Stimulated activated CD8-positive, alpha-beta memory T cell treated with anti-CD3 and anti-CD28 coated beads, Interleukin-15, amount 100 ng/mL, for 1 hour (primary cell): ENCODE measurements at places on chromosomes 7 and 10.

DNA sequence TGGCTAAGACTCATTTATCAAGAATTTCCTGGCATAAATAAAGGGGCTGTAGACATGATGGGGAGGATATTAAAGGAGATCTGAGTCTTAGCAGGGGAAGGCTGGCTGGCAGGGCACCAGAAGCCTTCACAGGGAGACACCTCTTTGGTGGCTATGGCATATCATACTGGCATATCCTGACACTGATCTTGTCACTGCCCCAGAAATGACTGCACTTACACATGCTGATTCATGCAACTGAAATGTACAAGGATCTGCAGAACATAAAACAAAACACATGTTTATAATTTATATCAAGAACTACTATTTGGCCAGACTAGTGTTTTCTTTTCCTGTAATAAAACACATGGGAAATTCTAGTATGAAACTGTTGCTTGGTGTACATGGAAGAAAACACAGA lies 5.5 kb upstream of the LIPN start:
- DNase-seq = no peak

- no peak for DNase-seq
Observed at GRCh38 chr7:43509906-43510305, 73.0 kb upstream of the STK17A start.

- DNase-seq = no peak
Observed at GRCh38 chr10:94370501-94370900, 7.8 kb upstream of the NOC3L start.

- peak; percentile 35 for DNase-seq
Observed at GRCh38 chr10:97759158-97759887, 12.5 kb downstream of the SFRP5 start.

DNA sequence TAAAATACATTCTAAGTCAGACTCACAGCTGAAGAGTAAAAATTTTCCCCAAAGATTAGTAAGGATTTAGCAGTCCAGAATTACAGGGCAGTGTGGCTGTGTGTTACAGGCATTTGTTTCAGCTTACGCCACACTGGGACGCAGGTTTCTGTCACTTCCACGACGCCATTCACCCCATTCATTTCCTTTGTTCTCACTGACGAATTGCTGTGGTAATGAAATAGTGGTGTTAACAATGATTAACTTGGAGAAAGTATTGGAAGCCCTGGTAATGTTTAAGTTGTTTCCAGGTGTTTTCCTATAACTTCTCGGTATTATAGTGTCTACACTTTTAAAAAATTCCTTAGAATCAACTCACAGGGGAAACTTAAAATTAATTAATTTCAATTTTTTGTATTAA lies 370.9 kb downstream of the SH2D4B start:
- no peak for DNase-seq

- no peak for DNase-seq
Observed at GRCh38 chr7:106749165-106749564, 88.2 kb upstream of the CCDC71L start.

DNA sequence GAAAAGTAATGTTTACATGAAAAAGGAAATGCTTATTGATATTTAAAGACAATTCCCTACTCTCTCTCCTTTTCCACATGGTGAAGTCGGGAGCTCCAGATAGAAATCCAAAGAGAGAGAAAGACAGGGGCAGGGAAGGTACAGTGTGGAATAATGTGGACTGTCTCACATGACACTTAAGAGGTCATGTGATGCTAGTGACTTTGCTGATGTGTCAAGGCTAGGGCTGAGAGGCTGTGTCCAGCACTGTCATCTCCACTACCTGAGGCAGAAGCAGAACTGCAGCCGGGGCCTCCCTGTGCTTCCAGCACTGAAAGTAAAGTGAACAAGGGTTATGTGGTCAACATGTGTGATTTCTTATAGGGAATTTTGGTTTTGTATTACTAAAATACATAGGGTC lies 26.0 kb downstream of the NRG3 start:
- no peak for DNase-seq

DNA sequence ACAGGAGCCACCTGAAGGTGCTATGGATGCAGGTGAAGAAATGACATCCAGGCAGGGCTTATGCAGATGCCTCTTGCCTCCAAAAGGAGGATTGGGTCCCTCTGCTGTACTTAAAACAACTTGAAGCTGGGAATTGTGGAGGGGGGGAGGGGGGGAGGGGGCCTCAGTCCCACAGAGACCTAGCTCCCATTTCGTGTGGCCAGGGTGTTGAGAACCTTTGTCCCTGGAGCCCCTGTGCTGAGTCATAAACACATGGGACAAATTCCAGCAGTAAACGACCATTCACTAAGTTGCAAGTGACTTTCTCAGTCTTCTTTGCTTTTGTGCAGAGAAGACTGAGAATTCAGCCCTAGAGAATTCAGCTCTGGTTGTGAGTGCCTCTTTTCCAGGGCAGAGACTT lies 96.5 kb upstream of the PODXL start:
- DNase-seq = no peak

GRCh38 chr7:66627151-66627681 lies 1.5 kb upstream of the KCTD7 start:
- no peak for DNase-seq

GRCh38 chr10:110151467-110151866 lies 55.9 kb upstream of the MXI1 start:
- no peak for DNase-seq

DNA sequence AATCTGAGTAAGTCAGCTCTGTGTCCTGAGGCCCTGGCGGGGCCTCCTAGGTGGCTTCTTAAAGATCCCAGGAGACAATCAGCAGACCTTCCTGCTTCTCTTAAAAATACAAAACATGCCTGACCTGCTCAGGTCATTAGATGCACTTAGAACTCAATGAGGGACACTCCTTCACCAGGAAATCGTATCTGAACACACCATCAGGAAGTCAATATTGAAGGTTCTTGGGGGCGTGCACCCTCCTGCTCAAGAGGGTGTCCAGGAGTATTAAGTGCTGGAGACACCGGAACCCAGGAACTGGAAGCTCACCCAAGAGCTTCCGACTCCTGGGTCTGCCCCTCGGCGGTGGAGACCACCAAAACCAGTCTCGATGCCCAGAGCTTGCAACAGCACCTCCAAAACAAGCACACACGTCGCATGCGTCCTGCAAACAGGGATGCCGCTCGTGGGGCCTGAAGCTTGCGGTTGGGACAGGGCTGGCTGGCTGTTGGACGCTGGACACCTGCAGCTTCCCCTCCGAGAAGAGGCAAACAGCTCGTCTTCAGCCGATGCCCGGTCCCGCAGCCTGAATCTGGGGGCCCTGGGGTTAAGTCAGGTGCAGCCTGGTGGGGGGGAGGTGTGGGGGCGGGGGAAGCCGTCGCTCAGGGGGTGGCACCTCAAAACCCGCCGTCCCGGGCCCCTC lies 803 bp downstream of the RAPGEF5 start:
- no peak for DNase-seq

DNA sequence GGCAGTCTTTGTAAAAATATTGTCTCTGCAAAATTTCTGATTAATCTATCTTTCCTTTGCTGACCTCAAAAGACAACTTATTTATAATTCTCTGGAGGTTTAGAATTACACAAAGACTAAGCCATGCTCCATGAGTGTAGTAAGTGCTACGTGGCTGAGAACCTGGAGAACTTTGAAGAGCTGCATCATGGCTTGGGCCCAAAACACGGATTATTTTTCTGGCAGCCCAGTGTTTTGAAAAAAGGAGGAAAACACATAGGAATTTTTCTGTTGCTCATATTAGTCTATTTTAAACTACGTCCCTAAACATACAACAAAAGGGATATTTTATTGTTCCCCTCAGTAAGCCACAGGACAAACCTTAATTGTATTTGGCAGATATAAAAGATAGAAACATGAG lies 360.7 kb upstream of the MYO3A start:
- DNase-seq = no peak

DNA sequence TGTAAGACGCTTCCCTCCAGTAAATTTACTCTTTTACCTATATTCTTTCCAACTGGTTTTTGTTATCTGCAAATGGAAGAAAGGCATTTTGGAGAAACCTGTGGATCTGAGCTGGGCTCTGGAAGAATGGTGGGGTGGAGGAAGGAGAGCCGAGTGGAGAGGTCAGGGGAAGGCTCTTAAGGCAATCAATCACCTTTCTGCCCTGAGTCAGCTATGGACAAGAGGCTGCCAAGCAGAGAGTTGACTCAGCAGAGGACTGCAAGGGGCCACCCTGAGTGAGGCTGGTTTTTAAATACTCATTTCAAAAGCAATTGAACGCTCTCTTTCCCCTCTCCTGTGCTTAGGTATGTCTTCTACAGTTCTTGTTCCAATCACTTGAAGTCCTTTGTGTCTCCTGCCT lies 81.8 kb downstream of the SPAG6 start:
- DNase-seq = no peak

- DNase-seq = no peak
Observed at GRCh38 chr10:32411797-32412498, 34.0 kb upstream of the CCDC7 start.

- no peak for DNase-seq
Observed at GRCh38 chr7:40880581-40880980, 745.8 kb downstream of the SUGCT start.

GRCh38 chr7:157267516-157267915 lies 69.3 kb upstream of the DNAJB6 start:
- no peak for DNase-seq

GRCh38 chr7:17255926-17256325 lies 42.5 kb upstream of the AHR start:
- DNase-seq = no peak

DNA sequence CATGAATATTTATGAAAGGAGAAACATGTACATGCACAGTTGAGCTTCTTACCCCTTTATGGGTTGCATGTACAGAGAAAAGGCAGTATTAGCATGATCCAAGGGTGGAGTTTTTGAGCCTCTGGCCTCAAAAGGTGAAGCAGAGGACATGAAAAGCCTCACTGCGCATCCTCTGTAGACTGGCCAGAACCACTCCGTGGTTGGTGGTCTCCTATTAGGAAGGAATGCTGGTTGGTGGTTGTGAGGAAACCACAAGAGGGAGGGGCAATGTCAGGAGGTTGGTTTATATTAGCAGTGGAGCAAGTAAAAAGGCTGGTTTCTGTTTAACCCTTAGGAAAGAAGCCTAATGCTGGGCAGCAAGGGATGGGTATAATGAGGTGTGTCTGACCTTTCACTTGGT lies 37.5 kb downstream of the AHCYL2 start:
- DNase-seq = no peak

- no peak for DNase-seq
Observed at GRCh38 chr7:92650391-92650790, 60.2 kb upstream of the FAM133B start.

GRCh38 chr10:72008096-72008981 lies 44.1 kb downstream of the CHST3 start:
- no peak for DNase-seq

- no peak for DNase-seq
Observed at GRCh38 chr7:21071561-21072501, 285.1 kb upstream of the SP8 start.

DNA sequence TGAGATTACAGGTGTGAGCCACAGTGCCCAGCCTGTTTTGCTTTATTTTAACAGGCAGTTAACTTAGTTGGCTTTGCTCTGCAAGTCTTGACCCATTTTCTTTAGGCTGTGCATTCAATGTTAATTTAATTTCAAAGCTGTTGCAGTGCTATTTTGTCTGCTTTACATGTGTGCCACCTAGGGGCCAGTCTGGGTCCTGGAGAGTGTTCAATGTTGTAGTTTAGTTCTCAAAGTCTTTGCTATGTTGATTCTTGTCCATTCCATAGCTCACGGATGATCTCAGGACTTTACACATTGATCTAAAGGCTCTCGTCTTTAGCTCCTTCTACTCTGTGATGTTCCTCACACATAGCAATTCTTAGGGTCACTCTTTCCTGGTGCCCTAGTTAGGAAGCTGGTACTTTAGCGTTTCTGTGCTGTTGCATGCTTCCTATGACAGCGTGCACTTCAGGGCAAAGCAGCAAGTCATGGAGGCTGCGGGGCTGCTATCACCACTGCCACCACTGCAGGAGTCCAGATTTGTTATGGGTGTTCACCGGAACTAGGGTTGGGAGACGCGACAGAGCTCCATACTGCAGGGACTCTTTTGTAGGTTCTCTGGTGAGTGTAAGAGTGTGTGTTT lies 16.4 kb upstream of the ABCA13 start:
- DNase-seq = peak; percentile 10

- no peak for DNase-seq
Observed at GRCh38 chr7:96349572-96349971, 27.7 kb upstream of the SLC25A13 start.
